ENCODE measurements at places on chromosomes 12 and 14.
A peak's percentile ranks its signal among the peaks of the same experiment; 100 is the strongest.

GRCh38 chr14:104469591-104469990 lies 110.0 kb upstream of the C14orf180 start:
- no peak for DNase-seq

DNA sequence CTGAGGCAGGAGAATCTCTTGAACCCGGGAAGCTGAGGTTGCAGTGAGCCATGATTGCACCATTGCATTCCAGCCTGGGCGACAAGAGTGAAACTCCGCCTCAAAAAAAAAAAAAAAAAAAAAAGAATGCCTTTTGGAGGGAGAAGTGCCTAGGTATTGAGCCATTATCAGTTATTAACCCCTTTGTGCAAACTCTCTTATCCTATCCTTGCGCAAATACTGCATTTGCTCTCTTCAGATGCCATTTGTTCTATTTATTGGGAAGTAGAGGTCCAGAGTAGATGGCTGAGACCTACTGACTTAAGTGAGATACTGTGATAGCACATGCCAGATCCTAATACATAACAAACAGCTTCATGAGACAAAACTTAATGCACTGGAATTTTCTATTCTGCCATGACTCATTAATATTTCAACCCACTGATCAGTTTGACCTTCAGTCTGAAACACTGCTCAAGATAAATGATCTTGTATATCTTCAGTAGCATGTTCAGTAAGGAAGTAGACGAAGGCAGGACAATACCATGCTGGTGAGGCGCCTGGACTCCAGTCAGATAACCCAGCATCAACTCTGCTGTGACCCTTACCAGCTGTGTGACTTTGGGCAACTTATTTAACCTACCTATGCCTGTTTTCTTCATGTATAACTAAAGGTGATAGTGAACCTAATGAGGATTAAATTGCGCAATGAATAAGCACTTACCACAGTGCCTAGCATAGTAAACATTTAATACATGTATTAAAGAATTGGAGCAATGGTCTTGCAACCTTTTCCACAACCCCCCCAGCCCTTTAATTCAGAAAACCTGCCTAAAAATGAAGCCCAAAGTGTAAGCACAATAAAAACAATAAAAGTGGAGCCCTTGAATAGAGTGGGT lies 5.7 kb upstream of the DNAAF2 start:
- no peak for DNase-seq

GRCh38 chr14:68146818-68147217 lies 327.2 kb downstream of the RAD51B start:
- peak; percentile 91 for DNase-seq

GRCh38 chr12:111981987-111982386 lies 31.0 kb downstream of the TMEM116 start:
- DNase-seq, result peak; percentile 5
